CD4-positive, CD25-positive, alpha-beta regulatory T cell (primary cell): ENCODE measurements at places on chromosomes 1 and 21.

- DNase-seq, result peak; percentile 11
These were observed 100.7 kb upstream of the SPATA6 start for GRCh38 chr1:48572646-48573258.

GRCh38 chr1:17158961-17159360 is 39.7 kb upstream of the PADI2 start:
- DNase-seq, result no peak

DNA sequence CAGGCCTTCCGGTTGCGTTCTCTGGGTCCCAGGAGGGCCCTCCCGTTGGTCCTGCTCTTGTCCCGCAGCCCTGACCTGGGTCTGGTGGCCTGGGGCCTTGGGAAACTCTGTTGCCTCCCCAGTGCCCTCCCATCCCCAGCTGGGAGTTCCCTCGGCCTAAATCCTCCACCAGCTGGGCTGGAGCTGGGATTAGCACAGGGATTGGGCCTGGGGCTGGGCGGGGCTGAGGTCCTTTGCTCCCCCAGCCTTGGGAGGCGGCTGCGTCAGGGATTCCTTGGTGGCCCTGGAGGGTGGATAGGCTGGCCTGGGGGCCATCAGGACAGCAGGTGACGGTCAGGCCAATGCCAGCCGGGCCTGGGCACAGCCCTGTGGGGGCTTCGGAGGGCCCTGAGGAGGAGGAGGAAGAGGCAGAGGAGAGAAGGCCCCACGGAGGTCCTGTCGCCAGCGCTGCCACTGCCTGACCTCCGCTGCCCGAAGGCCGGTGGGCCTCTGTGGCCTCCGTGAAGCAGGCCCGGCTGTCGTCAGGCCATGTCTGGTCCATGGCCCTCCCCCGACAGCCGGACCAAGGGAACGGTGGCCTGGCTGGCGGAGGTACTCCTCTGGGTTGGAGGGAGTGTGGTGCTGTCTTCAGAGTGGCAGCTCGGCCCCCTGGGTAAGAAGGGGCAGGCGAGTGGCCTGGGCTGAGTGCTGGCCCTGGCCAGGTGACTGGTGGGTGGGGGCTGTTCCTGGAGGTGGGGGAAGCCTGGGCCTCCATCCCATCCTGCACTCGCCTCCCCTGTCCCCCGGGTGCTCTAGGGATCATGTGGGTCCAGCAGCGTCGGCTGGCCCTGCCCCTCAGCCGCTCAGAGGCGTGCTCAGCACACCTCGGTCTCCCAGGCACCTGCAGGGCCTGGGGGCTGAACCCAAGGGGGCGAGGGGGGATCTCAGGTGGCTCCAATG is at the start of gene PLCH2:
Gene PLCH2 (plus strand): TSS at position 229 of the 939 bp plus-strand sequence. CDS start 300 bp downstream, at position 529.
- no peak for DNase-seq

DNA sequence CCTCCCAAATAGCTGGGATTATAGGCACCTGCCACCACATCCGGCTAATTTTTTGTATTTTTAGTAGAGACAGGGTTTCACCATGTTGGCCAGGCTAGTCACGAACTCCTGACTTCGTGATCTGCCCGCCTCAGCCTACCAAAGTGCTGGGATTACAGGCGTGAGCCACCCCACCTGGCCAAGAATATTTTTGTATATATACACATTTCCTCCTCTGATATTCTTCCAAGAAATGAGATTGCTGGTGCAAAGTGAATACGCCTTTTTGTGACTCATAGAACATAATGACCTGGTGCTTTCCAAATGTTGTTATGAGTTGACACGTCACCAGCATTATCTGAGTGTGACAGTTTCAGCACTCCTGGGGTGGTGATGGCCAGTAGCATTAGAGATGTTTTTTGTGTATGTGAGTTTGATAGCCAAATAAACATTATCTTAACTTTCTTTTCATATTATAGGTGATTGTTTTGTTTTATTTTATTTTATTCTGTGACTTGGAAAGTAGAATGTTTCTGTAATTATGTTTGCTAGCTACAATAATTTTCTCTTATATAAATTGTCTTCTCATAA is 54.9 kb downstream of the KCNK1 start:
- no peak for DNase-seq

DNA sequence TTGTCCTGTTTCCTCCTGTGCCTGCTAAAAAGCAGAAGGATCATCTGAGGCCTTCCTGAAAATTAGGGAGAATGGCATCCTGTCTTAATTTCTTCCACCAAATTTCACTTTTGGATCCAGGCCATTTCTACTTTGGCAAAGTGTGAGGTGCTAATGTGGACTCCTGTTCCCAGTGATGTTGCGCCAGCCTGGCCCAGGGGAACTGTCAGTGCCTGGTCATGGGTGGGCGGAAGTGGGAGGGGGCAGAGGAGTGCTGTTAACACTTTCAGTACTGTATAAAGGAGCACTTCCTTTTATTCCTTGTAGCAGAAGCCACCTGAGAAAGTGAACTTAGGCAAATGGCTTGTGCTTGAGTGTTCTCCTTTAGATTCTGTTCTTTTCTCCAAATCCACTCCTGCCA is 19.9 kb downstream of the ELAPOR1 start:
- no peak for DNase-seq

GRCh38 chr1:66848193-66848592 is 47.1 kb upstream of the INSL5 start:
- no peak for DNase-seq

GRCh38 chr1:85078903-85079302 is 30.6 kb upstream of the MCOLN3 start:
- no peak for DNase-seq

- DNase-seq, result no peak
These were observed 100.4 kb upstream of the CSF3R start for GRCh38 chr1:36583080-36583479.

- DNase-seq, result no peak
These were observed 6.6 kb downstream of the SELP start for GRCh38 chr1:169623132-169623926.

DNA sequence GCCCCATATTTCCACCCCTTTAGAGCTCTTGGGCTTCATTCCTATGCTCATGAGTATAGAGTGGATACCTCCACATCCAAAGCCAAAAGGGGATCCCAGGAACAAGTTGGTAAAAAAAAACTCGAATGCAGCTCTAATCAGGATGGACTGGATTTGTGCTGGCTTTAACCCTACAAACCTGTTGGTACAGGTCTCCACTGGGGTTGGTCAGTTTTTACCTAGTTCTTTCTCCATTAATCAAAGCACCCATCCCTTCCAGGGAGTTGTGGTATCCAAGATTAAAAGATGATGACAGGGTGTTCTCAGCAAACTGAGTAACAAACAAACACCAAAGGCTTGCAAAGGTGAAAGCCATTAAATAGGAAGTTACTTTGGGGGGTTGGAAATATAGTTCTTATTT is 5.9 kb upstream of the CRNN start:
- no peak for DNase-seq

DNA sequence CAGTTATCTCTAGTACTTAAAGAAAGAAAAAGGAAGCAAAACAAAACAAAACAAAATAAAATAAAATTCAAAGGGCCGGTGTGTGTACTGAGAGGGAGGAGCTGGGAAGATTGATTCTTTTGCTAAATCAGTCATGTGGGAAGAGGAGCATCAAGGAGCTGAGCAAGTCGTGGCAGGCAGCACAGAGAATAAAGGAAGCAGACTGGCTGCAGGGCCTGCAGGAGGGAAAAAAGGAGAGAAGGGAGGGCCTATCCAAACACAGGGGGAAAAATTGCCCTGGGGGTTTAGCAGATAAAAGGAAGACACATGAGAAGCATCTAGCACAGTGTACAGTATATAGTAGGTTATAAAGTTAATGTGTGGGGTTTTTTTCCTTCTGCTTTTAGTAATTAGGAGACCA is 27.6 kb downstream of the AGO4 start:
- no peak for DNase-seq

GRCh38 chr1:218517459-218517858 is 172.3 kb downstream of the TGFB2 start:
- no peak for DNase-seq

DNA sequence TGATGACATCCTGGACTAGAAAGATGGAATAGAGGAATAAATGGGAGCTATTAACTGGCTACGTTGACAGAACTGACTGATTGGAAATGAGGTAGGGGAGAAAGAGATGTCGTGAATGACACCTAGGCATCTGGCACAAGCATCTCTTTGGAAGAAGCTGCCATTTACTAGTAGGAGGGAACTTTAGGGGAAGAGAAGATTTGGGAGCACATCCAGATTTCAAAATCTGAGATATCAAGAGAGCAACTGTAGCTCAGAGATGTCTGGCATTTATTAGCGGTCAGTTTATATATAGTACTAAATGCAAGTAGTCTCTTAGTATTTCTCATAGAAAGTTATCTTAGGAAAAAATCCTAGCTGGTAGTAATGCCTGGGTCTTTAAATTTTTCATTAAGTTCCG is 131.9 kb upstream of the C1orf105 start:
- no peak for DNase-seq

DNA sequence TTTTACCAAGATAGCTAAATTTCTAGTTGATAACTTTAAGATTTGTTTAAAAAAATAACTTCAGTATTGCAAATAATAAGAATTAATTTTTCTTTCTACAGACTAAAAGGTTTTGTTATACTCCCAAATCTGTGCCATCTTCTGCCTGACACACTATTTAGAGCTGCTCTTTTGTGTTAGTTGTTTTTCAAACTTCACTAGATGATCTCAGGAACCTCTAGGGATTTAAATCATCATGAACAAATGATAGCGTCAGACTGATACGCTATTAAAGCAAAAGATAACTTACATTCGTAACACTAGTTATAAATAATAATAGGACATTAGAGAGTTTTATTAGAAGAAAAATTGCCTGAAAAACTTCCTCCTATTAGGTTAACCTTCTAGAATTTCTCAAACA is 243.1 kb upstream of the CXADR start:
- no peak for DNase-seq

GRCh38 chr1:53057127-53057526 is 4.9 kb upstream of the PODN start:
- no peak for DNase-seq

GRCh38 chr21:42377211-42377950 is 11.0 kb upstream of the TFF1 start:
- no peak for DNase-seq

DNA sequence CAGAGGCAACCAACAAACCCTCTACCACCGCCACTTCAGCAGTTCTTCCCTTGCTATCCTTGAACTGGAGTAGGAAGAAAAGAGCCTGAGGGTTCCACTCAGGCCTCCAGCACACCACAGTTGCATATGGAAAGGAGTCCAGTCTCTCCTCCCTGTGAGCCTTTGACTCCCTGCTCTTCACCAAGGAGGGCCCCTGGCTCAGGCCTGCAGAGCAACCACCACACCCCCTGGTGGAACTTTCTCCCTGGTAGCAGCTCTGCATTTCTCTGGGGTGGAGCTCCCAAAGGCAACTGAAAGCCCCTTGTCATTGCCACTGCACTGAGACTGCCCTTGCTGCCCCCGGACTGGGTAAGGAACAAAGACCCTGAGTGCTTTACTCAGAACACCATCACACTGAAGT is 1021.5 kb upstream of the ADGRL2 start:
- DNase-seq, result no peak

GRCh38 chr1:93694039-93694438 is 12.4 kb upstream of the BCAR3 start:
- no peak for DNase-seq

DNA sequence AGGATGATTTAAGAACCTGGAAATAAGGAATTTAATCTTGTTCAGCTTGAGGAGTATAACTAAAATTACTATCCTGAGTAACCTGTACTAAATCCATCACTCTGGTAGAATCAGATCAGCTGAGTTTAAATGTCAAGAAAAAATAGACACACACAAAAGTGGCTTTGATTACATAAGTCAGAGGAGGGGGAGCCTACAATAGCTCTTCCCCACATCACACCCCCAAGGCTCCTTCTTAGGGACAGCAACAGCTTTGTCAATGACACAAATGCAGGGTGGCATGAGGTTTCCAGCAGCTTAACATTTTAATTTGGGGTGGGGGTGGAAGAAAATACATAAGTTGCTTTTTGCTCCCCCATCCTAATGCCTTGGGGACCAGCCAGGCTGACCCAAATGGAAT is 12.6 kb upstream of the NUP210L start:
- DNase-seq, result no peak

- DNase-seq, result peak; percentile 16
These were observed 1.7 kb downstream of the CDC14A start for GRCh38 chr1:100353988-100354387.

DNA sequence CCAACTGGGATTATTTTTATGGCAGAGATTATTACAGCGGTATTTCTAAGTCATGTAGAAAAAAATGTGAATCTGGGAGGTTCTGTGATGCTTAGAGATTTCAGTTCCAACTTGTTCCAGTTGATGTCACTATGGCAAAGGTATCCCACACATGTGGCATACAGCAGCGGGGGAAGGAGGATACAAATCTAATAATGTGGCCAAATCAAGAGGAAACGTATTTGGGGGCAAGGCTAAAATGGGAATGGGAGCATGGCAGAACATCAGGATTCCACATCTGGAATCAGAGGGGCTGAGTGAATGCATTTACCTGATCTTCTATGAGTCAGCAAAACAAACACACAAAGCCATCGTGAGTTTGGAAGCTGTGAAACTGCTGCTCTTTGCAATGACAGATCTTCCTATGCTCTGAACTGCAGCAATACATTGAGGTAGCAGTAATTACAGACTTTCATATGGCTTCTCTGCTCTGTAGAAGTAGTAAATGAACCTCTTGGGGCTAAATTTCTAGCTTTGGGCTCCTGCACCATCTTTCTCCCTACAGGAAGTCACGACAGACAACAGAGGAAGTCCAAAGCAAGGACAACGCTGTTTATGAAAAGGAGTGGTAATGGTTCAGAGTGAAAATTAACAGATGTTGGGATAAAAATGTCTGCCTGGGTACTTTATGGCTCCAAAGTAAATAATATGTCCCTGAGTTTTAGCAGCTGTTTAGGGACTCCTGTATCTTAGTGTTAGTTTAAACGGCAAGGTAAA is 55.5 kb downstream of the GABPA start:
- no peak for DNase-seq

GRCh38 chr1:244965185-244966030 is 101.1 kb upstream of the HNRNPU start:
- DNase-seq, result no peak
